ENCODE measurements at places on chromosomes 7 and 10. TPM values are rescaled to one million over a fixed set of nuclear protein-coding genes. Genes with fewer than 3 reads are reported as not detected.

GRCh38 chr7:156703209-156703608, 62.6 kb downstream of the RNF32 start:
- DNase-seq: no peak

GRCh38 chr7:66330961-66331360, 125.8 kb downstream of the TPST1 start:
- no peak for DNase-seq

Gene TMEM176A
- 9.1 TPM for total RNA-seq

Gene FKBP6
- not detected for total RNA-seq

DNA sequence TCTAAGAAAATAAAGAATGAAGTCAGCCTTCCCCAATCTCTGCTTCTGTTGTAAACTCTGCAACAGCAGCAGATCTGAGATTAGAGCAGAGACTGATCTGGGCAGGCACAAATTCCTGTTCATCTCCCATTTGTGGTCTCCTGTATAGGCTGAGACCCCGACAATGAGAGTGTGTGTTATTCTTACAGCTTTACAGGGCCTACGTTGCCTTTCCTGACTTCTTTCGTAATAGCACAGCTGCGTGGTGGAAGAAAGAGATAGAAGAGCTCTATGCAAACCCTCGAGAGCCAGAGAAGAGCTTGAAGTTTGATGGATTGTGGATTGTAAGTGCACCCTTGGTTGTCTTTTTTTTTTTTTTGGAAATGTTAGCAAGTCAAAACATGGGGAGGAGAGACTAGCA, 72.1 kb downstream of the PRSS58 start:
- no peak for DNase-seq

DNA sequence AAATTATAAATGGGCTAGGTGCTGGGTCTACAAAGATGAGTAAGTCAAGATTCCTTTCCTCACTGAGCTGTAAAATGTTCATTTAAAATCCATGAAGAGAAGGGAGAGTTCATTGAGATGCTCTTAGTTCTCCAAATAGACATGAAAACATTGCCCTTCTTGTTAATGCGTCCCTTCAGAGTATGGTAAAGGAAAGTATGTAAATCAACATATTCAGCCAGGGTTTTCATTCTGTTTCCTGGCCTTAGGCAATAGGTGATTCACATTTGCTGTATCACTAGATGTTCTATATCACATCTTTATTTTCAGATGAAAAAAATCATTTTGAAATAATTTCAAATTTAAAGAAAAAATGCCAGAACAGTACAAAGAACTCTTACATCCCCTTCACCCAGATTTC, 5.4 kb downstream of the ANKIB1 start:
- no peak for DNase-seq

DNA sequence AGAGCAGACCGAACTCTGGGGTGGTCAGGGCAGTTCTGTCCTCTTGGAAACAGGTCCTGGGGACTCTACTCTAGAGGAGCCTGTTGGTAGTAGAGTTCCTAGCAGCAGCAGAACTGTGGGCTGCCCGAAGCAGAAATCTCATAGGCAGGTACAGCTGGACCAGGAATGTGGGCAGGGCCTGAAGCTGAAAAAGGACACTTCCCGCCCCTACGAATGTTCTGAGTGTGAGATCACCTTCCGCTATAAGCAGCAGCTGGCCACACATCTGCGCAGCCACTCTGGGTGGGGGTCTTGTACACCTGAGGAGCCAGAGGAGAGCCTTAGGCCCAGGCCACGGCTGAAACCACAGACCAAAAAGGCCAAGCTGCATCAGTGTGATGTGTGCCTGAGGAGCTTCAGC, 8.3 kb upstream of the ZNF783 start:
- DNase-seq: no peak

Gene NEUROG3
- not detected for total RNA-seq

- DNase-seq: no peak
These were observed 40.8 kb upstream of the TSPAN33 start for GRCh38 chr7:129103561-129104324.

Gene ALOX5
- 64.1 TPM for total RNA-seq

DNA sequence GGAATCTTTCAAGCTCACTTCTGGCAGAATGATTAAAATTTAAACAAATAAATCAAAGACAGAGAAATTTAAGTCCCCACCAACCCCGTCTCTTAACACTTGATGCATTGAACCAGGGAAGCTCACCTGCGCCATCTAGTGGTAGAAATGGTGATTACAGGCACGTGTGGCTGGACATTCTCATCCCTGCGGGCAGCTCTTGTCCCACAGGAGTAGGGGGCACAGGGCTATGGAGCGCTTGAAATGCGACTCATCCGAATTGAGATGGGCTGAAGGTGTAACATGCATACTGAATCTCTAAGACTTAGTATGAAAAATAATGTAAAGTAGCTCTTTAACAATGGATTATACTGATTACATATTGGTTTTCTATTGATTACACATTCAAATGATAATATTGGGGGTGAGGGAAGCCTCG, 24.8 kb upstream of the SLIT1 start:
- no peak for DNase-seq

Measured in thoracic aorta (tissue), 2 donors.